ENCODE measurements at places on chromosomes 2 and 18. TPM values are rescaled to one million over a fixed set of nuclear protein-coding genes. Genes with fewer than 3 reads are reported as not detected.

GRCh38 chr18:9818423-9818734 is 67.4 kb upstream of the TXNDC2 start:
- no peaks in the 10 kb centered on the region for H3K36me3 ChIP-seq
- H3K4me3 ChIP-seq: no peak overlapping the region
- H3K27ac ChIP-seq: no peak overlapping the region
- H3K27me3 ChIP-seq: no peaks in the 10 kb centered on the region
- no peak for DNase-seq

DNA sequence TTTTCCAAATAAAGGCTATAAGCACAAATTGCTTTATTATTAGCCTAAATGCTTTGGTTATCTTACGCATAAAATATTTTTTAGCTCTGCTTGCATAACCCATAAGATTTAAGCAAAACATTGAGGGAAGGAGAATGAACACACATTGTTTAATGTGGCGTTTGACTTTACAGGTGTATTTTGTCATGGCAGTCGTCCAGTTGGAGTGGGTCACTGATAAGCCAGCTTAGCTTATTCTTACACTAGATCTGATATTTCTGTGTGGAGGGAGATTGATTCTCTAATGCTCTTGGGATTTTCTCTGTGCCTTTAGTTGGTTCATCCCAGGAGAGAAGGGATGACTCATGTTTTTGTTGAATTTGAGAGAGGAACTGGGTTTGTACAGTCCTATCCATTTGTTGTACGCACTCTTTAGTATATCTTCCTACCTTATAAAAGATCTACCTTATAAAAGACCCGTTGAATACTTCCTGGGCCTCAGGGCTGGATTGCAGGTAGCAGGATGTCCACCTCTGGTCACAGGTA is 47.5 kb upstream of the ACYP2 start:
- no peak overlapping the region for H3K4me3 ChIP-seq
- H3K4me1 ChIP-seq: no peaks in the 10 kb centered on the region
- no peak overlapping the region for H3K27ac ChIP-seq
- no peaks in the 10 kb centered on the region for H3K27me3 ChIP-seq
- no peaks in the 10 kb centered on the region for H3K36me3 ChIP-seq

Gene EGR4
- total RNA-seq: not detected

DNA sequence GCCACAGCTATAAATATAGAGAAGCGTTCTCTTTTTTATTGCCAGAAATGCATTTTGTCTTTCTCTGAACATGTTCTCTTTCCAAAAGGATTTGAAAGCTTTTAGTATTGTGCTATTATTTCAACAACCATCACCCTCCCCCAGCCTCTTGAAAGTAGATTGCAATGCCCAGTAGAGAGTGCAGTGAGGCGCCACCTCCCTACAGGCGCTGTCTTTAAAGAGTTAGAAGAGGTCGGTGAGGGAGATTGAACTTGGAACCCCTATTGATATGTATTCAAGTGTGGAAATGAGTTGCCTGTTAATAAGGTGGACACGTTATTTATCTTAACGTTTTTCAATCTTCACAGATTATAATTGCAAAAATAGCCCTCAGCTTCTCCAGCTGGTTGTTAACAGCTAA is 360.3 kb downstream of the LRP1B start:
- H3K36me3 ChIP-seq: no peaks in the 10 kb centered on the region
- H3K4me1 ChIP-seq: no peaks in the 10 kb centered on the region
- H3K27ac ChIP-seq: no peak overlapping the region
- H3K27me3 ChIP-seq: no peaks in the 10 kb centered on the region

GRCh38 chr2:17571681-17572080 is 31.2 kb downstream of the VSNL1 start:
- H3K4me3 ChIP-seq: no peak overlapping the region
- H3K4me1 ChIP-seq: no peaks in the 10 kb centered on the region
- DNase-seq: no peak
- no peaks in the 10 kb centered on the region for H3K36me3 ChIP-seq

DNA sequence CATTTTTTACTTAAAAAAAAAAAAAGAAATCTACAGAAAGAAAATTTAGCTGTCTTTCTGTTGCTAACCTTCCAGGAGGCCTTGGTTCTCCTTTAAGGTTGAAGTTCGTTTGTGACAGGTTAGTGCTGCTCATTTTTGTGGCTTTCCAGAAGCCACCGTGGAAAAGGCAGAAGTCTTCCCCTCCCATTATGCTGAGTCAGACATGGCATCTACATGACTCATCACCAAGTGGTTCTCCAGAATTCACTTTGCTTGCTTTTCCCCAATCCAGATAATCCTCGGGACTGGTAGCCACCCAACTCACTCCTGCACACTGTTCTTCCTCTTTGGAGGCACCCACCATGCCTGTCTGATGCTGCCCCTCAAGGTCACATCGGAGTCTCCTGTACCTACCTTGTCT is 228.7 kb downstream of the PIK3C3 start:
- no peaks in the 10 kb centered on the region for H3K27me3 ChIP-seq
- H3K4me3 ChIP-seq: no peak overlapping the region
- peaks cover 12% of the 10 kb centered on the region for H3K4me1 ChIP-seq
- no peaks in the 10 kb centered on the region for H3K36me3 ChIP-seq

DNA sequence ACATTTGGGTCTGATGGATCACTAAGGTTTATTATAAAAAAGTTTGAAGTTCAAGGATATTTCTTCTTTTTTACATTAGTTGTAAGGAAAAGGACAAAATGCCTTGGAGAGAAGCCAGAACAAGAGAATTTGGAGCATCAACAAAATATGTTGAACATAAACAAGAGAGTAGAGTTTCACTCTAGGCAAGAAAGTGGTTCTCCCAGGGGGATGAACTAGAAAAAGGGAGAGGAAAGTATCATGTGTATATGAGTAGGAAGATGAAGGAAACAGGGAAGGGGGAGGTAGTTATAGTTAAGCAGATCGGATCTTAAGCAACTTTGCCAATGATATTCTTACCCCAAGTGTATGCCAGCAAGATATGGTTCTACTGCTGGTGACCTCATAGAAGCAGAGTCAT is 63.8 kb upstream of the GALNT3 start:
- H3K27ac ChIP-seq: no peak overlapping the region
- no peaks in the 10 kb centered on the region for H3K27me3 ChIP-seq

Gene SH3BP4
- total RNA-seq: 32.4 TPM

DNA sequence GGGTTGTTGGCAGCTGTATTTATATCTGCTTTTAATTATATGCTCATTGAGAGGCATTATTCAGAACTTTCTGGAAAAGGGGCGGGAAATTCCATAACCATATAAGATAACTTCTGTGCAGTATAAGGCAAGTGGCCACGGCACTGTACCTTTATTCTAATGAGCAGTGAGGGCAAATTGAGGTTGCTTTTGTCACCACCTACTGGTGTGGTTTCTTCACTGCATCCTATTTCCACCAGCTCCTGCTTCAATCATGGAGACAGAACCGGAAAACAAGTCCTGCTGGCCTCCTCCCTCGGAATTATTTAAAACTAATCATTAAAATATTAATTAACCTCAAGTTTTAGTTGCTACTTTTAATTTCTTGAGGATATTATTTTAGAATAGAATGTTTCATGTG is 759.4 kb downstream of the CBLN2 start:
- H3K27me3 ChIP-seq: no peaks in the 10 kb centered on the region
- H3K4me3 ChIP-seq: no peak overlapping the region
- H3K4me1 ChIP-seq: no peaks in the 10 kb centered on the region
- H3K36me3 ChIP-seq: no peaks in the 10 kb centered on the region
- no peak for DNase-seq
